Stimulated activated CD4-positive, alpha-beta T cell treated with anti-CD3 and anti-CD28 coated beads, Interleukin-12 subunit alpha, Interleukin-12 subunit beta, amount 100 ng/mL, for 48 hours (primary cell): ENCODE measurements at places on chromosomes 1 and 21.

GRCh38 chr1:85621430-85621829, 40.9 kb downstream of the CCN1 start:
- no peak for DNase-seq

DNA sequence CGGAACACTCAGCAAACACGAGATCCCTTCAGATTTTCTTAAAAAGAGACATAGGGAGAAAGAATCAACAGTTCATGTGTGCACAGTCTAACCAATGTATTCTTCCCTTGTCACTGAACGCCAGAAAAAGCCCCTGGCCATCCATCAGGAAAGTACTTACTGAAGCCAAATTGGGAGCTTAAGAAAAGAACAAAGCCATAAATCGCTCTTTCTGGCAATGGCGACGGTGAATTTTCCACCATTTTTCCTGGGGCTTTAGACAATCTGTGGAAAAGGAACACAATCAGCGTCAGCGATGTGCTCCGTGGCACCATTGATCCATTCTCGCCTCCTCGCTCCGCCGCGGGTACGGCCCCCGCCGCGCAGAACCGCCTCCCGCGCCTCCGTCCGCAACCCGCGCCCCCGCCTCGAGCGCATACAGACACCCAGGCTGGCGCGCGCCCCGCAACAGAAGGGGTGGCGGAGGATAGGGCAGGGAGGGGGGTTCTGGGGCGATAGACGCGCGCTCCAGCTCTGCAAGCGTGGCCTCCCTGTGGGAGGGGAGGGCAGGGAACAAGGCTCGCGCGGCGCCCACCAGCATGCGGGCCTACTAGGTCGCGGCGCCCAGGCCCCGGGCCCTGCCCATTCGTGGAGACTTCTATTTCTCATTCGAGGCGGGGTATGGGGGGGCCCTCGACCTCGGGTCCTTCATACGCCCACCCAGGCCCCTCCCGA, 440 bp downstream of the PIGP start:
- DNase-seq, result peak; percentile 55

GRCh38 chr1:65151641-65152040, 3.6 kb downstream of the AK4 start:
- DNase-seq, result no peak

DNA sequence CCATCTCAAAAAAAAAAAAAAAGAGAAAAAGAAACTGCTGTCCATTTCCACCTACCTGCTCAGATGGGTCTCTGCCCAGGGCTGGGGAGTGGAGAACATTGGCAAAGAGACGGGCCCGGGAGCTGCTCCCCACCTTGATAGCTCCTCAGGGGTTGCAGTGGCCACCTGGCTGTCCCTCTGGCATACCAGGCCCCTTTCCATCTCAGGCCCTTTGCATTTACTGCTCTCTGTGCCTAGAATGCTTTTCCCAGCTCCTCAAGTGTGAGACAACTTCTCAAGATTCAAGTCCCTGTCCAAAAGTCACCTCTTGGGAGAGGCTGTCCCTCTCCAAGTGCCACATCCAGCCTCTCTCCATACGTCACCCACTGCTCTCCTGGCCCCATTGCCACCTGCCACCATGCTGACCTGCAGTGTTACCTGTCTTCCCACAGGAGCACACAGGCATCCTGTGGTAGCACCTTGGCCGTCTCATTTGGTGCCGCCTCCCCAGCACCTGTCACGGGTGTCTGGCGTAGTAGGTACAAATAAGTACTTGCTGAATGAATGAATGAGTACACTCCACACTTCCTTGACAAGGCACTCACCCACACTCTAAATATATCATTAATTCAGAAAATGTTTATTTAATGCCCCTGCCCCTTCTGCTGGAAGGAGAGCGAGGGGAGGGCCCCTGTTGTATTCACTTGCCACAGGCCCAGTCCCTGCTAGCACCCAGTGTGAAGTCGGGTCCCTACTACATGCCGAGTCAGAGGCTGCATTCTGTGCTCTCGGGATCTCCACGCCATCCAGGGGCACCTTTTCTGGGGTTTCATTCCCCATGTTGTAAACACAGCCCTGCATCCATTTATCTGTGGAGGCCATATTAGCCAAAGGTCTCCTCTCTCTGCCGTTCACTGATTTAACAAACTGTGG, 48.8 kb downstream of the DISP3 start:
- DNase-seq, result no peak

DNA sequence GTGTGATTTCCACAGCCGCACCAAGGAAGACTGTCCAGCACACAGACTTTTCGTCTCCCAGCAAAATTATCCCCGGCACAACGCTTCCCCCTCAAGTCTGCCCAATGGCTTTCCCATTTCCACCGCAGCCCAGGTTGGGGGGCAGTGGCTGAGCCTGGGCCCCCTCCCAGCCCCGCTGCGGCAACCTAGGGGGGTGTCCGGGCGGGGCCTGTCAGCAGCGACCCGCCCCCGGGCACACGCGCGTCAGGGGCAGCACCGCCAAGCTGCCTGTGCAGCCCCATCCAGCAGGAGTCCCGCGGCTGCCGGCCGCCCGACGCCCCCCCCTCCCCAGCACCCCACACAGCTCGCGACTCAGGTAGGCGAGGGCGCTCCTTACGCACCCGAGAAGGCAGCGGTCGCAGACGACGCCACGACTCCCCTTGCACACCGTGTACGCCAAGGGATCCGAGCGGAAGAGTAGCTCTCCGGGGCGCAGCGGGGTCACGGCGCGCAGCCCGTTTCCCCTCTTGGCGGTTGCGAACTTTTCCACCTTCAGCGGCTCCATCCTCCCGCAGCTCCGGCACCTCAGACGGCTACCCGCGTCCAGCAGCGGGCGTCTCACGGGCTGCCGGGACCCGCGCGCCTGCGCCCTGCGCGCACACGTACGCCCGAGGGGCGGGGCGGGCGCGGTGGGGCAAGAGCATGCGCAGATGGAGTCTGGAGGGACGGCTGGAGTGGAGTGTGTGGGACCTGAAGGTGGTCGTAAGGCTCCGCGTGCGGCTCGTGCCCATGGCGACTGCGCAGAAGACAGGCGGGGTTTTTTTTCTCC, at the start of gene SMYD3:
SMYD3 (minus strand) TSS at position 606 of the 808 bp plus-strand sequence.
- DNase-seq, result peak; percentile 41

DNA sequence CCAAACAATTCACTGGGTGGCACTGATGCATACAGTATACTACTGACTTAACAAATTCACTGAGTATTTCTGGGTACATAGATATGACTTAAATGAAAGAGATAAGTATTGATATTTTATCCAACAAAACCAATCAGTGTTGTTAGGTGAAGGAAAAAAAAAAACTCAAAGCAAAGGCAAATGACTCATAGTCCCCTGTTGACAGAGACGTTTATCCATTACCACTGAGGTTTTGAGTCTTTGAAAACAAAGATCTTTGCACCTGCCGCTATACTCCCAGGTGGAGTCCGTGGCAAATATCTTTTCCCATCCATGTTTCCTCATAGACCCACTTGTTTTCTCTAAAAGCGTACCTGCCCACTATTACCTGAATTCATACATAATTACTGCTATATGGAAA, 18.4 kb downstream of the DYNLT5 start:
- no peak for DNase-seq

- DNase-seq, result no peak
These were observed 18.0 kb downstream of the PIK3C2B start for GRCh38 chr1:204476563-204476962.

DNA sequence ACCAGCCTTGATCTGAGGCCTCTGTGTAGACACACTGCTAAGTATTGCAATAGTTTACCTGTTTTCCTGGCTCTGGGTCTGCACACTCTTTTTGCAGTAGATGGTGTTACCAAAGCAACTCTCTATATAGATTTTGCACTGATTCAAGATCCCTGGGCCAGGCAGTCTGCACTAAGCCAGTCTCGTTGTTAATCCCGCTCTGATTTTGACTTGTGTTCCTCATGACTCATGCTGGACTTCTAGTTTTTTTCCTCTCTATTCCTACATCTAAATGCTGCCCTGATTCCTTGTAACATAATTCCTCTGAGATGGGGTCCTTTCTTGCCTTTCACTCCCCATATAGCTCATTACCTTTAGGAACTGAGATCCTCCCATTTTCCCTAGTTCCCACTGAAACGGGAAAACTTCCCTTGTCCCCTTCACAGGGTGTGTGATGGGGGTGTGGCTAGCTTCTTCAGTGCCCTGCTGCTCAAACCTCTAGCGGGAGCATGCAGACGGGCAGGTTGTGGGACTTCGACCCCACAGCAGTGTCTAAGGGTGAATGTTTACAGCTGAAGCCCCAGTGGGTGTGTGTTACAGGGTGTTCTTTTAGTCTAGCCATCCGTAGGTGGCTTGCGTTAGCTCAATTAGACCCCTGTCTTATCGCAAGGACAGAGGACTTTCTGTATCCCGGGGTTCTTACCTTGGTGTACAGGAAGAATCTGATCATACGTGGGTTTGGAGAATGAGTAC, 106.5 kb upstream of the RAB3GAP2 start:
- DNase-seq, result no peak

DNA sequence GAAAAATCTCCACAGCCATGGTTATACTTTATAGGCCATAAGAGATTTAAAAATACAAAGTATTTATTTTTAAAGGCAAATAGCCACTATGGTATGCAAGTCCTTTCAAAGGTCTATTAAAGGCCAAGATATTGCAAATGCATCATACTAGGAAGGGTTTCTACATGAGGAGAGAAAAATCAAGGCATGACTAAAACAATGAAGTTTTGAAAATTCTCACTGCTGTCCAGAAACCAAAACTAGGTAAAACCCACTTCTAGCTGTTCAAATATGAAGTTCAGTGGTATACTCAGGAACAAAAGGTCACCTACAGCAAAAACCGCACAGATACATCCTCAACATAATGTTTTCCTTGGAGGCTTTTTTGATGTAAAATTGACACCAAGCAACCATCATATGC, 75.0 kb downstream of the EPS15 start:
- DNase-seq, result no peak

DNA sequence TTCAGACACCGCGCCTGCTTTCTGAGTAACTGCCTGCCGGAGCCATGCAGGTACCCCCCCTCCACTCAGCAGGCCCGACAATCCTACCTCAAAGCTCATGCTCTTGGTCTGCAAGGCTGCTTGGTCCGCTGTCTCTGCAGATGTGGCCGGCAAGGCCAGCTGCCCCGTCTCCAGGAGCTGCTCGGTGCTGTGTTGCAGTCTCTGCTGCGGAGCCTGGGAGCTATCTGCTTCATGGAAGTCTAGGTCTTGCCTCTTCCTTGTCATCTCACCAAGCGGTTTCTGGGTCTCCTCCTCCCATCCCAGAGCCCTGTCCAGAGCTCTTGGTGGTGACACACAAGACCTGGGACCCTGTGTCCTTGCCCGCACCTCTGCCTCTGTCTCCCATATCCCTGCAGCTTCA, 24.0 kb upstream of the GNPAT start:
- DNase-seq, result no peak

DNA sequence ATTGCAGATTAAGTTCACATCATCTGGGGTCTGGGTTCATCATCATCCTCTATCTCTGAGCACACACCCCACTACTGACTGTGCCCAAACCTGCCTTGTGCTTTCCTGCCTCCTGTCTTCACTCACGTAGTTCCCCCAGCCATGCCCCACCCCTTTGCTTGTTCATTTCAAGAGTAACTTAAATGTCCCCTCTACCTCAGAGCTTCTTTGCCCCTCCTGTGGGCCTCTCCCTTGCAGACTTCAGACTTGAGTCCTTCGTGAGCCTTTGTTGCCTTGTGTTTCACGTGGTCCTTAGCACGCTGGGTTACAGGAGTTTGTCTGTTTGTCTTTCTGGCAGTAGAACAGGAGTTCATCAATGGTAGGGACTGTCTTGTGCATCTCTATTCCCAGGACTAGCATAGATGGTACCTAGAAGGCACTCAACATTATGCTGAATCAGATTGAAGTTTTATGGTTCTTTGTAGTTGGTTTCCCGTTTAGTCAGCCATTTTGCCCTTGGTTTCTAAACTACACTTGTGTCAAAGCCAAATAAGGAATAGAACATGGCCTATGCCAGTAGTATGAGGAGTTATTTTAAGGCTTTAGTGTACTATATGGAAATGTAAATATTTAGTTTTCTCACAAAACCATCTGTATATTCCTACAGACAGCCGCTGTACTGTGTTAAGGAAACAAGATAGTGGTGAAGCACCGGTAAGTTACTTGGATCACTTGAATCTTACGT, 86.2 kb downstream of the TTC3 start:
- no peak for DNase-seq

GRCh38 chr1:225426395-225427234, 1.2 kb downstream of the LBR start:
- DNase-seq, result no peak

DNA sequence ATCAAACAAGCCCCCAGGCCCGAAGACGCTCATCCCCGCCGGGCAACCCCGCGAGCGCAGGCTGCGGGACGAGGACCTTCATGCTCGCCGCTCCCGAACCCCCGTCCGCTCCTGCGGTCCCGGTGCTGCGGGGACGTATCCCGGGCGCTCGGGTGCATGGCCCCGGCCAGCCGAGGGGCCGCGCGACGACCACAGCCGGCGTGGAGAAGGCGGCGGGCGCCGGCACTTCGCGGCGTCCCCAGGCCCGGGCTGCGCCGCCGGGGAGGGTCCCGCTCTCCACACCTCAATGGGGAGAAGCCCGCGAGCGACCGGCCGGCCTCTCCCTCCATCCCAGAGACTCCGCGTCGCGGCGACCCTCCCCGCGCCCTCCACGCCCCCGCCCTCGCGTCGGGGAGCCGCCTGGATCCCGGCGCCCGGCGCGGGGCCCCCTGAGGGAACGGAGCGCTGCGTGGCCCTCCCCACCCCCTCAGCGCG, 401 bp downstream of the ERRFI1 start:
- no peak for DNase-seq
